Cortex of kidney (tissue), 1 donor: ENCODE measurements at places on chromosomes 12 and 14.

DNA sequence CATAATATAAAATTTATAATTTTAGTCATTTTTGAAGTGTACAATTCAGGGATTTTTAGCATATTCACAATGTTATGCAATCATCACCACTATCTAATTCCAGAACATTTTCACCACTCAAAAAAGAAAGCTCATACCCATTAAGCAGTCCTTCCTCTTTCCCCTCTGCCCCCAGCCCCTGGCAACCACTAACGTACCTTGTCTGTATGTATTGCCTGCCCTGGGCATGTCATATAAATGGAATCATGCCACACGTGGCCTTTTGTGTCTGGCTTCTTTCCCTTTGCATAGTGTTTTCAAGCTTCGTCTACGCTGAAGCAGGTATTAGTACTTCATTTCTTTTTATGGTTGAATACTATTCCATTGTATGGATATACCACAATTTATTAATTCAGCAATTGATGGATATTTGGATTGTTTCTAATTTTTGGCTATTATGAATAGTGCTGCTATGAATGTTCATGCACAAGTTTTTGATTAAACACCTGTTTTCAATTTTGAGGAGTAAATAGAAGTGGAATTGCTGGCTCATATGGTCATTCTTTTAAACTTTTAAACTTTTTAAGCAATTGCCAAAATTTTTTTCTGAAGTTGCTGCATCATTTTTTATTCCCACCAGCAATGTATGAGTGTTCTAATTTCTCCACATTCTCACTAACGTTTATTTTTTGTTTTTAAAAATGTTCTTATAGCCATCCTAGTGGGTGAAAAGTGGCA is 1.6 kb upstream of the SSTR1 start:
- no peak for DNase-seq

DNA sequence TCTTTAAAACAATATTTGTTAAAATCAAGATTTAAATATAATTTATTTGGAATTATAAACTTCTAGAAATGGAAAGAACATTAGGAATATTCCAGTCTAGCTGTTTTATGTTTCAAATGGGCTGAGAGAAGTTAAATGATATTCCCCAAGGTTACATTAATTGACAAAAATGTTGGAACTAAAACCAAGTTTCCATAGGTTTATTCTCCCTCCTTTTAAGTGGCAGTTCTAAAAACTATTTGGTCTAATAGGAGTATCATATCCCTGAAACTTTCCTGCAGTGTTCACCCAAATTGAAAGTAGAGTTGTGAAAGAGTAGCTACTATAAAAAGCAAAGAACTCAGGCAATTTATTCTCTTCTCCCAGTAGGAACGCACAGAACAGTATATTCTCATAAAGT is 1185.5 kb downstream of the LRFN5 start:
- no peak for DNase-seq

DNA sequence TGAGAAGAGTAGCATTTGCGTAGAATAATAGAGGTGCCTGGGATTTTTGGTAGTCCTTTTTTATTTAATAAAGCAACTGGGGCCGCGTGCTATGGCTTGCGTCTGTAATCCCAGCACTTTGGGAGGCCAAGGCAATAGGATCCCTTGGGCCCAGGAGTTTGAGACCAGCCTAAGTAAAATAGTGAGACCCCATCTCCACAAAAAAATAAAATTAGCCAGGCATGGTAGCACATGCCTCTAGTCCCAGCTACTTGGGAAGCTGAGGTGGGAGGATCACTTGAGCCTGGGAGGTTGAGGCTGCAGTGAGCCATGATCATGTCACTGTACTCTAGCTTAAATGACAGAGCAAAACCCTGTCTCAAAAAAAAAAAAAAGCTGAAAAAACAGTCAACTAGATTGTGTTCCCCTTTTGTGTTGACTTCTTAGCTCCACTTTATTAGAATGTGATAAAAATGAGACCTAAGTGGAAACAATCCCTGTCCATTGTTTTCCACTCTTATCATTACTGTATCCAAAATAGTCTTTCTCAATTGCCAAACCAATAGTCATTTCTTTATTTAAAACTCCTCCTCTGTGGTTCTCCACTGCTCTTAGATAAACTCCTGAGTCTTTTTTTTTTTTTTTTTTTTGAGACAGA is 7.4 kb downstream of the PRKCH start:
- no peak for DNase-seq

GRCh38 chr12:98085046-98085755 is 430.2 kb upstream of the TMPO start:
- no peak for DNase-seq

DNA sequence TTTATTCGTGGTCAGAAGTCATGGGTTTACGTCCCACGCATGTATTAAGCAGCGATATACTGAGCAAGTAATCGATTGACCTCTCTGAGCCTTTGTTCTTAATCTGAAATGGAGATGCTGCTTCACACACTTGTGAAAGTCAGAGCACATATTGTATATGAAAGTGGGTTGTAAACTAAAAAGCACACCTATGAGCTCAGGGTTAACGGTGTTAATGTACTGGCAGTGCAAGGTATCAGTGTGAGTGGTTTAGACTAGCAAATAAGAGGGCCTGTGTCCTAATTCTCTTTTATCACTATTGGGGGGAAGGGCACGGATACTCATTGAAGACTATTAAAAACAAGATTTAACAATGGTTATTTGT is 676 bp downstream of the MRPL42 start:
- no peak for DNase-seq

- no peak for DNase-seq
Observed at GRCh38 chr12:96143392-96143791, 50.8 kb upstream of the ELK3 start.

GRCh38 chr14:45284802-45285201 is 31.8 kb upstream of the MIS18BP1 start:
- no peak for DNase-seq

GRCh38 chr14:75318353-75318752 is 39.7 kb downstream of the FOS start:
- DNase-seq = no peak

- DNase-seq = no peak
Observed at GRCh38 chr14:95495538-95496025, 20.9 kb downstream of the SYNE3 start.

GRCh38 chr12:84605983-84606382 is 306.6 kb downstream of the SLC6A15 start:
- DNase-seq = no peak

DNA sequence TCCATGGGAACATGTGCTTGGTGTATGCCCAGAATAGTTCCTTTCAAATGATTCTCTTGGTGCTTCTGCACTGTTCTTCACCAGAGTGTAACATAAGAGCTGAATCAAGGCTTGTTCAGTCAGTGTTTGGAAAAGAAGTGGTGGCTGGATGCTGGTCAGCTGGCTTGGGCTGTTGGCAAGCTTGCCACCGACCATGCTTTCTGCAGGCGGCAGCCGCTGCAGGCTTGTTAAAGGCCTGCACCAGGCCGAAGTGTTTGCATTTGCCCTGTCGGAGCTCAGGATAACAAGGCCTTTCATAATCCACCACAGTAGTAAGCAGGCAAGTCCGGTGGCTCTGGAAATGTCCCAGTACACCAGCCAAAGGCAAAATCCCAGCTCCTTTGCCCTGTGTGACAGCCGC is 26.9 kb downstream of the DAAM1 start:
- no peak for DNase-seq

DNA sequence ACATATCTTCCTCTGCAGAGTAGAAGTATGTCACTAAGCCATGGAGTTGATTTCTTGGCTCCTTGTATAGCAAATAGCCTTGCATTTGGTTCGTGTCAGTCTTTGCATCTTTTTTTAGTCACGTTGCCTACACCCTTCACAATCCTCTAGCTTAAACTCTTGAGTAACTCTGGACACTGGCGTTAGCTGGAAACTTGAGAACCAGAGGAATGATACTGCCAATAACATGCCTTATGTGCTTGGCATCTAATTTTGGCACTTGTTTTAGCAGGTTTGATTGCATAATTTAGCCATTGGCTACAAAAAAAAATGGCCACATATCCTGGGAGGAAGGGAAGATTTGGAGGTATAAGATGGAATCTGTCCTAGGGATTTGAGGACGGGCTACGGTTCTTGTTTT is 136.2 kb downstream of the ETV6 start:
- DNase-seq = no peak

DNA sequence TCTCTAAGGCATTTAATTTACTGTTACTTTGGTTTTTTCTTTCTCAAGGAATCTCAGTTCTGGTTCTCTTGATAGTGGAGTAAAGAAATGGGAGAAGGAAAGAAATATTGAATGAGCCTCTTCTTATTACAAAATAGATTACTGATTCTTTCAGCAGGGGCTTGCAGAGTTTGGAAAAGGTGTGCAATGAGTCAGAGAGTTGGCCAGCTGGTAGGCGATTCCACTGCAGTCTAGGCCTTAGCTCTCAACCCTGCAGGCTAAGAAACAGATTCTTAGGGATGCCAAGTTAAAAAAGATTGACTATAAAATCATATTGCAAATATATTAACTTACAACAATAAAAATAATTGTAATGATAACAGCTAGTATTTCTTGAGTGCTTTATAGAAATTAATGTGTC is 25.8 kb downstream of the NR1H4 start:
- no peak for DNase-seq

- DNase-seq = no peak
Observed at GRCh38 chr14:80059041-80059440, 152.3 kb downstream of the DIO2 start.

DNA sequence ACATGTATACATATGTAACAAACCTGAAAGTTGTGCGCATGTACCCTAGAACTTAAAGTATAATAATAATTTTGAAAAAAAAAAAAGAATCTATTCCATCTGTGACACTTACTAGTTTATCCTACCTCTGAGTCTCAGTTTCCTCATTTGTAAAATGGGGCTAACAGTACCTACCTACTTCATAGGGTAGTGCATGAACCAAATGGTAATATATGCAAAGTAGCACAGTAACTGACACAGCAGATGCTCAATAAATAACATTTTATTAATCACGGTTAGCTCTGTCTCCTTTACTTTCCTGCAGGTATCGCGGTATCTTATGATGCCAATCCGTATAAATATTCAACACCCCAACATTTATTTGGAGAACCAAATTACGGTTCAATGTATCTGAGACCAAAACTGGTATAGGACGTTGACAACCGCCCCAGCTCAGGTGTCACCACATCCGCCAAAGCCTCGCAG is 703 bp downstream of the TMED10 start:
- no peak for DNase-seq

GRCh38 chr12:83161456-83161855 is 474.8 kb downstream of the TMTC2 start:
- no peak for DNase-seq

- DNase-seq = no peak
Observed at GRCh38 chr14:101353422-101353821, 207.9 kb upstream of the DIO3 start.

DNA sequence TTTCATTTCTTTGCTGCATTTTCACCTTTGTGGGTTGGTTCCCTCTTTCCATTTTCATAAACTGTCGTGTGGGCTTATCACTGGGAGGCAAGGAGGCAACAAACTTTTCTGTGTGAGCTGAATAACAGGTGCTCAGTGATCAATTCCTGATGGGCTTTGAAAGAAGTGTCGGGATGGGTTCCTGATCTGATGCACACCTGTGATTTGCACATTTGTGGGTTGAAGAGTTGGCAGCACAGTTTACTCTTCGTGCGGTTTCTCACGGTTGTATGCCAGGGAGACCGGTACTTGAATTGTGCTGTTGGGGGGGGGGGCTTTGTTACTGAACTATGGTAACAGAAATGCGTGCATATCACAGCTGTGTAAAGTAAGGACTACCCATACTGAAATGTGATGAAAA is 16.0 kb upstream of the ASPG start:
- DNase-seq = no peak

DNA sequence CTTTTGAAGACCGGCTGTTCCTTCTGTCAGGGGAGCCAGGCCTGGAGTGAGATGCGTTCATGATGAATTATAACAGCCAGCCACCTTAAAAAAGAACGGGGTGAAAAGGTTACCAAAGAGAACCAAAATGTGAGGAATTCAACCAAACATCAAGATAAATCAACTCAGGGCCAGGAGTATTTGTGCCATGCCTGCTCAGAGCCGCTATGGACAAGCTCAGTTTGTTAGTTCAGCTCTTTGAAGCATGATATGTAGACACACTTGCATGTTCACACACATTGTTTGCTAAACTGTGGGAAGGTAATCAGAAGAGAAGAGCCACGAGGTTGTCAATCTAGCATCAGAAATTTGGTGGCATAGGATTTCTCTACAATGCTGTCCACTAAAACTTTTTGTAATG is 367.4 kb upstream of the TBX3 start:
- DNase-seq = no peak

GRCh38 chr14:78005325-78005724 is 164.8 kb upstream of the NRXN3 start:
- no peak for DNase-seq

- DNase-seq = no peak
Observed at GRCh38 chr14:57174466-57174865, 94.2 kb downstream of the EXOC5 start.

- DNase-seq = no peak
Observed at GRCh38 chr14:20782280-20782890, 1.3 kb downstream of the RNASE6 start.

DNA sequence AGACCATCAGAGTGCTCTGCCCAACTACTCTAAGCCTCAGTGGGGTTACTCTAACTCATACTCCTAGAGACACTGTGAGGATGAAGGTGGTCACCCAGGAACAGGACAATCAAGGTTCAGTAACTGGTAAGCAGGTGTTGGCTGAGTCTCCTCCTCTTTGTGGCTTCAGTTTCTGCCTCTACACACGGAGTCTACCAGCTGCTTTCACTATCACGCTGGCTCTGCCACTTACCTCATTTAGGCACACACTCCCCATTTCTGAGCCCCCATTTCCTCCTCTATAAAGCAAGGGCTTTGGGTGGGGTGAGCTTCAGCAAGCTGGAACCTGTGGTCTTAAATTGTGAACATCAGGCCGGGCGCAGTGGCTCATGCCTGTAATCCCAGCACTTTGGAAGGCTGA is 7.3 kb upstream of the TCHP start:
- no peak for DNase-seq
